Nucleus accumbens (tissue), 56 donors: ENCODE measurements at places on chromosomes 1 and 21.

- DNase-seq = no peak
These were observed 14.1 kb downstream of the DNASE2B start for GRCh38 chr1:84412316-84412942.

- DNase-seq = no peak
These were observed 50.2 kb downstream of the FAM163A start for GRCh38 chr1:179793281-179793680.

- no peak for DNase-seq
These were observed 81.2 kb downstream of the ADCY10 start for GRCh38 chr1:167832693-167833092.

DNA sequence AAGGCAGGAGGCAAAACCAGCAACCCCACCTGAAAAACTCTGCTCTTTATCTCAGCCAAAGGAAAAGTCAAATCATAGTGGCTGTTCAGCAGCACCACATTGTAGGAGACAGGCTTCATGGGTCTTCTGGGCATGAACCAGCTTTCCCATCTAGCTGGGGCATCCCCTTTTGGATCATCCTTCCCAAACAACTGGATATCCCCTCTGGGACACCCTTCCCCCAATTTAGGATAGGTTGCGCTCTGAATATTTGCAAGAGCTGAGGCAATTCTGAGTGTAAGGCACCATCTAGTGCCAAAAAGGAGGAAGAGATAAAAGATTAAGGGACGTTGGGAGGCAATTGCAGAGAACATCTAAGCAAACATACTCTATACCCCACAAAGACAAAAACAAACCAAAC, 295.8 kb downstream of the MATN1 start:
- no peak for DNase-seq

DNA sequence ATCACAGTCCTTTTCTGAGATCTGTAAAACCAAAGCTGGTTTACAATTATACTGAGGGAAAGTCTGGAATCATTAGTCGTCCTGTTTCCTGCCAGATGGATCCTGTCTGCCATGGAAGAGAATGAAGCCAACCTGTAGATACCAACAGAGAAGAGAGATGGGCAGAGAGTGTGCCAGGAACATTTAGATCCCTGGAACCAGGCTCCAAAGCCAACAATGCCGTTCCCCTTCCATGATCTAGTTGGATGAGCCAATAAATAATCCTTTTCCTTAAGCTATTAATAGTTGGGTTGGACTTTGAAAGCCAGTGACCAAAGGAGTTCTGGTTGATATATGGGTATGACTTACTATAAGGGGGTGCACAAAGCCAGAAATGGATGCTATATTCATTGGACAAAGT, 15.0 kb downstream of the CAPN8 start:
- DNase-seq = no peak

DNA sequence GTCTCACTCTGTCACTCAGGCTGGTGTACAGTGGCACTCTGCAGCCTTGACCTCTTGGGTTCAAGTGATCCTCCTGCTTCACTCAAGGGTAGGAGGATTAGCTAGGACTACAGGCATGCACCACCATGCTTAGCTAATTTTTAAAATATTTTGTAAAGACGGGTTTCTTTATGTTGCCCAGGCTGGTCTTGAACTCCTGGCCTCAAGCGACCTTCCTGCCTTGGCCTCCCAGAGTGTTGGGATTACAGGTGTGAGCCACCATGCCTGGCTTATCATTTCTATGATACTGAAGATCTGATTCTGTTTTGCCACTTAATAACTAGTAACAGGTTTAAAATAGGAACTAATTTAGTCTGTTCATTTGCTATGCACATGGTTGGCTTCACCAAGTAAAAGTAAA, 33.6 kb downstream of the GNAI3 start:
- no peak for DNase-seq

DNA sequence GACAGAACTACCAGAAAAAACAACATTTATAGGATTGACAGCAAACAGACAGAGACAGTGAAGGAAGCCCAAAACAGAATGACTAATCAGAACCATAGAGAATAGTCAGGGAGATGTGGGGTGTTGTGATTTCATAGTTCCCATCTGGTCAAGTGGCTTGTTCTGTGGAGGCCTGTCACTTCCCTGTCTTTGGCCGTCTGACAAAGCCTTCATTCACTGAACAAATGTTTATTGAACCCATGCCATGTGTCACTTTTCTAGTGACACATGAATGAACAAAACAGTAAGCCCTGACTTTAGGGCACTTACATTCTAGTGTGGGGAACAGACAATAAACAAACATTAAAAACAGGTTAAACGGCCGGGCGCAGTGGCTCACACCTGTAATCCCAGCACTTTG, 3.2 kb upstream of the SRRM1 start:
- DNase-seq = no peak

- DNase-seq = no peak
These were observed 13.5 kb upstream of the TEKT2 start for GRCh38 chr1:36070349-36070748.

DNA sequence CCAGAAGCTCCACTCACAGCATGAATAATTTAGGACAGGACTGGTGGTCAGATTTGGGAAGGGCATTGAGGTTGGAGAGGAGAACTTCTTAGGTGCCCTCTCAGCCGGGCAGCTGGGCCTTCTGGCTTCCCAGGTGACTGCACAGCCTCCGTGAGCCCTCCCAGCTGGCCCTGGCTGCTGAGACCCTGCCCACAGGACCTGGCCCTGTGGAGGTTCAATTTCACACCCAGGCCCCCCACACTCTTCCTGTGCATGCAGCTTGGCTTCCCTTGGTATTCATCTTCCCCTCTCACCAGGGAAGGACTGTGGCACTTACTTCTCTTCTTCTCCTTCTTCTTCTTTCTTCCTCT, 50.6 kb downstream of the NDUFS5 start:
- no peak for DNase-seq

GRCh38 chr1:205542367-205542766, 37.9 kb downstream of the CDK18 start:
- DNase-seq = no peak

GRCh38 chr1:23673086-23673813, 18.4 kb upstream of the RPL11 start:
- peak; percentile 1 for DNase-seq
